Activated T-cell treated with anti-CD3 and anti-CD28 coated beads, Interleukin-2, amount 50 U/mL, for 72 hours (primary cell): ENCODE measurements at places on chromosomes 2 and 18. TPM values are rescaled to one million over a fixed set of nuclear protein-coding genes. Genes with fewer than 3 reads are reported as not detected.

The DNAH7 gene
- total RNA-seq = not detected

The CRIM1 gene
- 3.3 TPM for total RNA-seq

The XRCC5 gene
- 324 TPM for total RNA-seq

The ATP8B1 gene
- total RNA-seq = not detected

The CLK1 gene
- total RNA-seq = 161 TPM
